Activated CD4-positive, alpha-beta T cell treated with anti-CD3 and anti-CD28 coated beads for 36 hours (primary cell): ENCODE measurements at places on chromosomes 12 and 14.
A peak's percentile ranks its signal among the peaks of the same experiment; 100 is the strongest.

GRCh38 chr12:14452336-14452735 lies 86.9 kb downstream of the ATF7IP start:
- no peak for DNase-seq

GRCh38 chr14:52790756-52791222 lies 618 bp downstream of the GNPNAT1 start:
- DNase-seq = no peak

GRCh38 chr14:31843361-31844091 lies 233.6 kb upstream of the ARHGAP5 start:
- DNase-seq = no peak

GRCh38 chr12:6262211-6262610 lies 48.3 kb upstream of the PLEKHG6 start:
- no peak for DNase-seq

DNA sequence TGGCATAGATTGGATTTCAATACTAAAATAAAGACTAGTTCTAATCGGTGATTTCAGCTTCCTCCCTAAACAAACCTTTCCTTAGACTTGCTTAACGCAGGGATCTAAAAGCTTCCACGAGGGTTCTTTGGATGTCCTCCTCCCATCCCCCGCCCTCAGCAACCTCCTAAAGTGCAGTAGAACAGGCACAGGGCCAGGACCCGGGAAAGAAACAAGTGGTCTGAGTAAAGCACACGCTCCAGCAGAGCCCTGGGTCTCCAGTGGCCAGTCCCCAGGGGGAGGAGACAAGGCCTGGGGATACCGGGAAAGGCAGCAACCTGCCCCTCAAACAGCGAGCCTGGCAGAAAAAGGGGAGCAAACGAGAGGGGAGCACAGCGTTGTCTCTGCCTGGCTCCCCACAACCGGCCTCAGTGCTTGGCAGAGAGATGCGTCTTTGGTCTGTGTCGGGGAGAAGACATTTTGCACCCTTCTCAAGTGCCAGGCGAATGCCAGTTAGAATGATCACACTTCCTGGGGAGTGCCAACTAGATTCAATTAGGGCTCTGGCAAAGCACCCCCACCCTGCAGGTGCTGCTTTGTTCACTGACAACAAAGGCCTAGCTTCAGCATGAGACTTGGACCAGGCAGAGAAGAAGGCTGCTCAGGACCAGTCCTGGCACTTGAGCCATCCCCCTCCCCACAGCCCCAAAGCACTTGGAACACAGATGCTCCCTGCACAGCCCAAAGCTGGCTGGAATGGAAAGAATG lies 17.1 kb upstream of the SLC6A12 start:
- no peak for DNase-seq

DNA sequence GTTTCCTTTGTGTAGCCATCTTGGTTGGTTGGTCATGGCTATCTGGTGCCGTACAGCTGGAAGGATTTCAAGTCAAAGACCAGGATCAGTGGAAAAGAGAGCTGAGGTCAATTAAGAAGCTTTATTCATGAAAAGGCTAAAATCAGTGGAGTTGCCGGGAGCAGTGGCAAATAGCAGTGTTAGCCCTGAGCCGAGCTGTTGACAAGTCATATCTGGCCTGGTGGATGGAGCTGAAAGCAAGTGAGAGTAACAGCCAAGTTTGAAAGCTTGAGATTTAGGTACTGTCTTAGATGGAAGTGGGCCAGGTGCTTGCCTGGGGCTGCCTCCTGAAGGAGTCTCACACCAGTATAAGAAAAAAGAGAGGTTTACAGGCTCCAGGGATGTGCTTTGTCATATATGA lies 9.0 kb downstream of the BATF start:
- DNase-seq = no peak

GRCh38 chr12:70044167-70044566 lies 199.1 kb upstream of the CNOT2 start:
- no peak for DNase-seq

- DNase-seq = no peak
Measured at GRCh38 chr12:82149045-82149444, 209.1 kb downstream of the CCDC59 start.

DNA sequence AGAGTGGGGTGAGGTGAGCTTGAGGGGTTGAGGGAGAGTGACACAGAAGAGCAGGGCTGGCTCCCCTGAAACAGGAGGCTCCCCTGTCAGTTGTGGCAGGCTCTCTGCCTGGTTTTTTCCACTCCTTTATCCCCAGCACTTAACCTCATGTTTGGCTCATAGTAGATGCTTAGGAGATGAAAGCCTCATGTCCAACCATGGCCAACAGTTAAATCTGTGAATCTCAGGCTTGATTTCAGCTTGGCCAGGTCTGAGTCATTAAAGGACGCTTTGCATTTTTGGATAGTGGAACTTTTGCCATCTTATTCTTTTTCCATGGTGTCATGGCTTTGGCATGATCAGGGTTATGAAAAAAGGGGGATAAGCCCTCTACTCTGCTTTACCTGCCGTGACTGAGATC lies 117.2 kb downstream of the CACNA1C start:
- no peak for DNase-seq

GRCh38 chr12:121810833-121811433 lies 7.1 kb downstream of the SETD1B start:
- peak; percentile 6 for DNase-seq

DNA sequence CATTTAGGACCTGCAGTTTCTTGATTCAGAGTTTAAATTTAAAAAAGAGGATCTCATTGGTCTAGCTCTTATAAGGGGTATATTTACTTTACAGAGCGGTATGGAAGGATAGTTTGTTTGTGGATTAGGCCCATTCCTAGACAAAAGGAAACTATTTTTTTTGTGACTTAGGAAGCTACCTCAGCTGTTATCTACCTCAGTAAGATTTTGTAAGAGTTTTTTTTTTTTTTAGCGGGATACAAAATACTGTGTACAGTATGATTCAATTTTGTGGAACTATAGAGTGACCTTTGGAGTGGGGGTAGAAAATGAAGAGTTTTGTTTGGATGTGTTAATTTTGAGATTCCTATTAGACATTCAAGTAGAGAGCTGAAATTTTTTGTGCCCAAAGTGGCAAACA lies 104.6 kb upstream of the ATF1 start:
- DNase-seq = no peak

DNA sequence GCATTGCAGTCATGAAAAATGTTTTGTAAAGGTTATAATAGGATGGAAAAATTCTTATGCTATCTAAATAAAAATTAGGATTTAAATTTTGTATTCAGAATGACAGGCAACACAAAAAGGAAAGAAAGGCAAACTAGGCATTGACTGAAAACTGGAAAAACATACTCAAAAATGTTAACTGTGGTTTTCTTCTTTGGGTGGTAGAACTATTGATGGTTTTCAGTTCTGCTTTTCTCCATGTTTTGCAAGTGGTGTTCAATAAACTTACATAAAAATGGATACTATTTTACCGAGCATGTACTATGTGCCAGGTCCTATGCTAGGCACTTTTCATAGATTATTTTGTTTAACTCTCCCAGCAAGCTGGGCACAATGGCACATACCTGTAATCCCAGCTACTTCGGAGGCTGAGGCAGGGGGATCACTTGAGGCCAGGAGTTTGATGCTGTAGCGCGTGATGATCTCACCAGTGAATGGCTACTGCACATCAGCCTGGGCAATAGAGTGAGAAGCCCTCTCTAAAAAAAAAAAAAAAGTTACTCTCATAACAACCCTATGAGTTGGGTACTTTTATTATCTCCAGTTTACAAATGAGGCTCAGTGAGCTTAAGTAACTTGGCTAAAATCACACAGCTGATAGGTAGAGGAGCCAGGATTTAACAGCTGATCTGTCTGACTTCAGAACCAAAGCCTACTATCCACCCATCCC lies 26.3 kb upstream of the TCP11L2 start:
- DNase-seq = no peak
